Endothelial cell of umbilical vein (primary cell): ENCODE measurements at places on chromosomes 6 and 20.

DNA sequence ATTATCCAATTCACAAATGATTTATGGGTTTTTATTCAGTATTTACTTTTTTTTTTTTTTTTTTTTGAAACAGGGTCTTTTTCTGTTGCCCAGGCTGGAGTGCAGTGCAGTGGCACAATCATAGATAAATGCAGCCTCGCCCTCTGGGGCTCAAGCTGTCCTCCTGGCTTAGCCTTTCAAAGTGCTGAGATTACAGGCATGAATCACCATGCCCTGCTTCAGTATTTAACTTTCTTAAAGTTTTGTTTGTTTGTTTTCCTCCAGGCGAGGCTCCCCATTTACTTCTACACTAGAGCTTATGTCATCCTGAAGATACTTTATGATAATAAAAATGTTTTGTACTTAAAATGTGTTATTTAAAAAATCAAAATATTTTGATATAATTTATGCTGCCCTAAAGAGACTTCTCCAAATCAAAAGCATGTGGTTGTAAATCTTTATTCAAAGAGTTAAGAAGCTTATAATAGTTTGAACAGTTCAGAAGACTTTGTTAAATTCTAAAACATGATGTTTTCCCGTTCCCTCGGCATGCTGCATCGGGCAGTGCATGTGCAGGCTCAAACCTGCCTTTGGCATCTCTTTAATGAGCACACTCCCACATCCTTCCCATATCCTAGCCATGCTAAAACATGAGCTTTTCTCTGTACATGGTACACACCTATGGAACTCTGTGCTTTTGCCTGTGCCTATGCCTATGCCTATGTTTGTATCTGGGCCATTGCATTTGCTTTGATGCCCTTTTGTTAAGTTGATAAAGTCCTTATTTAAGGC is 11.0 kb downstream of the SMPDL3A start:
- no peak for DNase-seq

GRCh38 chr6:95866732-95867131 is 149.0 kb upstream of the FUT9 start:
- no peak for DNase-seq

DNA sequence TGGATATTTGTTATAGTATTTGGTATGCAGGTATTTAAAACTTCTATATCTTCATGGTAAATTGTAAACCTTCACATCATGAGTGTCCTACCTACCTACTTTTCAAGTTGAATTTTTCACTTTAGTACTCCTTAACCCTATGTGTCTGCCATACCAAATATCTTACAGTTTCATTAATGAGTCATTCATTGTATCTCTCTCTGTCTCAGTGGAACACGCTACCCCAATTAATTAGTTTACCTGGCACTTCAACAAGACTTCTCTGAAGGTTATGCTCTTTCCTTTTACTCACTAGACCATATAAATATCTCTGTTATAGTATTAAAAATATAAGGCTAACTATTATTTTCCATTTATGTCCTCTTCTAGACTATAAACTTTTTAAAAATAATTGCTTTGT is 123.9 kb upstream of the GJE1 start:
- no peak for DNase-seq

- peak; percentile 22 for DNase-seq
Observed at GRCh38 chr6:157853018-157853805, 30.2 kb downstream of the SNX9 start.

DNA sequence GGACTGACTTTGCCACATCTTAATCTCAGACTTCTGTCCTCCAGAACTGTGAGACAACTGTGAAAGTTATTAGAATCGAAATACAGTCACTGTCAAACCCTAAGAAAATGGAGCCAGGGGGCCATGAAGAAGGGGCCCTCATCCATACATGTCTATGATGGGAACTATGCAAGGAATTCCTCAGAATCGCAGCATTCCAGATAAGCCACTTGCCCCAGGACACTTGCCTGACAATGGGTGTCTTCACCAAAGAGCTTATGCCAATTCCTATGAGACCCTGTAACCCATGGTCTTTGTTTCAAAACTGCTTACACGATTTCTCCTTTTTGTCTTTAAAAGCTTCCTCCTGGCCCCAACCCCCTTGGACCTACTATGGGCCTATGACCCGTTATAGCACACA is 90.4 kb upstream of the FOXP4 start:
- no peak for DNase-seq

DNA sequence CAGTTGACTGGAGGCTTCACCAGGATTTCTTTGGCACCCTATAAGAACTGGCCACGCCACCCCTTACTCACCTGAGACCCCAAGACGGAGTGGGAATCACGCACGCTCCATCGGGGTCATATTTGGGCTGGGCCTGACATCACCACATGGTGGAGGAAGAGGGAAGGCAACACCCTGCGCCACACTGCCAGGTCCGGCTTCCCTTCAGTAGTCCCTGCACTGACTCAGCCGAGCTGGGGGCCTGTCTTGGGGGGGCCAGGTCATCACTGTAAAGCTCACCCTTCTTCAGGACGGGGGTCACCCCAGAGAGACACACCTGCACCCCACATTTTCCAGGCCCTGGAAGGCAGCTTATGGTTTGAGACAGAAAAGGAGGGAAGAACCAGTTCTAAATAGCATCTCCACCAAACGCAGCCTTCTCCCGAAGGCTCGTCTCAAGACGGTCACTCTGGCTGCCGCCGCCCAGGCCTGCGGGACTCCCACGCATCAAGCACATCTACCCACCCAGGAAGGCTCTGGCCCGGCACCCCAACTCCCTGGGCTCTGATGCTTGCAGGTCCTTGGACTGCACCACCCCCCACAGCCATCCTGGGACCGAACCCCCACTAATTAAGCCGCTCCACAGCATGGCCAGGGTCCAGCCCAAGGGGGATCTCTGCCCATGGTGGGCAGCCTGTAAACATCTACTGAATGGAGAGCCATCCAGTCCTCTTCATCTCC is 51.8 kb downstream of the GINS1 start:
- DNase-seq: no peak

DNA sequence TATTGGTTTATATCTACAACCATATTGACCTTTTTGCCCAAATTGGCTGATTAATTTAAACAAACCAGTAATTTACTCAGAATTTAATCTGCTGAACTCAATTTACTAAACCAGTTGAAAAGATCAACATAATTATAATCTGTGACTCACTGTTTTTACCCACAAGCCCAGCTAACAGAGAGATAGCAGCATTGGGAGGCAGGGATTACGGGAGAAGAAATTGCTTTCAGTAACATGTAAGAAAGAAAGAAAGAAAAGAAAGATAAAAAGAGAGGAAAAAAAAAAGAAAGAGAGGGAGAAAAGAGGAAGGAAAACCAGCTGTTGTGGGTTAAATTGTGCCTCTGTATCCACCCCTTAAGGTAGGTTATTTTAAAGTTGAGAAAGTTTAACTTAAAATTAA is 13.3 kb upstream of the RHAG start:
- no peak for DNase-seq

- DNase-seq: no peak
Observed at GRCh38 chr6:137536104-137536773, 42.0 kb upstream of the OLIG3 start.

- DNase-seq: no peak
Observed at GRCh38 chr6:53811082-53811481, 16.3 kb downstream of the LRRC1 start.

- DNase-seq: no peak
Observed at GRCh38 chr6:89925826-89926225, 31.6 kb downstream of the GJA10 start.

GRCh38 chr6:40543776-40544175 is 43.4 kb downstream of the LRFN2 start:
- peak; percentile 89 for DNase-seq

GRCh38 chr20:50892394-50892793 is 38.8 kb downstream of the ADNP start:
- DNase-seq: no peak

DNA sequence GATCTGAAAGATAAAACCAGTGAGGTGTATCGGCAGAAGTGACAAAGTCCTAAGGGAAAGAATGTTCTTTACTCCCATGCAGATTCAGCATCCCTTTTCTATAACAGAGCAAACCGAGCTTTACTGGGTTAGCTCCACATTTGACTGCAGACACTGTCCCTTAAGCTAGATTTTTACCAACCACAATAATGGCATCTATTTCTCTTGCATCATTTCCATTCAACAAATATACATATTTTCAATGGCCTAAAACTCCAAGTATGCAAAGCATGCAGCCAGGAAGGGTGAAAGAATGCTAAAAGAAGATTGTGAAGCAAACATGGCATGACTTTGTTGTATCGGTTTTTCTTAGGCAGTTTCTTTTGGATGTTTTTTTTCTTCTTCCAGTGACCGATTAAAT is 255.4 kb downstream of the OGFRL1 start:
- no peak for DNase-seq

- no peak for DNase-seq
Observed at GRCh38 chr6:136737374-136737844, 54.9 kb downstream of the MAP3K5 start.

GRCh38 chr6:132819405-132820161 is 5.2 kb downstream of the RPS12 start:
- no peak for DNase-seq

DNA sequence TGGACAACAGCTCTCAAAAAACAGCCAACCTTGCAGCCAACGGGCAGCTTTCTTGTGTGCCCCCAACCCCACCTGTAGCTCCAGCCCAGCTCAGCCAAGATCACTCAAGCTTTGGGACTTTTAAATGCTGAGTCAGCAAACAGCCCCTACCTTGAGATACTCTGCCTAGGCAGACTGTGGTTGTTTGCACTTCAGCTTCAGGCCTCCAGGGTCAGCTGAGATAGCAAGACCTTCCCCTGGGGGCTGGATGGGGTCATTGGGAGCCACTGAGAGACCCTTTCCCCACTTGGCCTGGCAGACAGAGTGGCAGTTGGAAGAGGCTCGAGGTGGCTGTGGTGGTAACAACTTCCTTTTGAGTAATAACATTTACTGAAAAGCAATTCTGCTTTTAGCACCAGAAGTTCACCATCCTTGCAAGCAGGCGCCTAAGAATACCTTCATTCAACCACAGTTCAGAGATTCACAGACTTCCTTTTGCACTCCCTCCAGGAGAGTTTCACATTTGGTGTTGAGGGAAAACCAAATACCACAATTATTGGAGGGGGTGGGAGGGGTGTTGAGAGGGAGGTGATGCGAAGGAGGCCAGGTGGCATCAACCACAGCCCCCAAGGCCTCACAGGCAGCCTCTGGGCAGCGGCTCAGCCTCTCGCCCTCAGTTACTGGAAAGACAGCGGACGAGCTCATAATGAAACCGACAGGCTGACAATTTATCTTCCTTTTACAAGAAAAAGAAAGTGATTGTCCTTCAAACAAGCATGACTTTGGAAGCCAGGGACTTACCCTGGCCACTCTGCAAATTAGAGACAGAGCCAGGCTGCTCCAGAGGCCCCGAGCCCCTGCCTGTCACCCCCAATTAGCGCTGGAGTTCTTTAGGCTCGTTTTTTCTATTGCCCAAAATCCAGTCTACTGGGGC is 148.1 kb downstream of the CEBPB start:
- no peak for DNase-seq

DNA sequence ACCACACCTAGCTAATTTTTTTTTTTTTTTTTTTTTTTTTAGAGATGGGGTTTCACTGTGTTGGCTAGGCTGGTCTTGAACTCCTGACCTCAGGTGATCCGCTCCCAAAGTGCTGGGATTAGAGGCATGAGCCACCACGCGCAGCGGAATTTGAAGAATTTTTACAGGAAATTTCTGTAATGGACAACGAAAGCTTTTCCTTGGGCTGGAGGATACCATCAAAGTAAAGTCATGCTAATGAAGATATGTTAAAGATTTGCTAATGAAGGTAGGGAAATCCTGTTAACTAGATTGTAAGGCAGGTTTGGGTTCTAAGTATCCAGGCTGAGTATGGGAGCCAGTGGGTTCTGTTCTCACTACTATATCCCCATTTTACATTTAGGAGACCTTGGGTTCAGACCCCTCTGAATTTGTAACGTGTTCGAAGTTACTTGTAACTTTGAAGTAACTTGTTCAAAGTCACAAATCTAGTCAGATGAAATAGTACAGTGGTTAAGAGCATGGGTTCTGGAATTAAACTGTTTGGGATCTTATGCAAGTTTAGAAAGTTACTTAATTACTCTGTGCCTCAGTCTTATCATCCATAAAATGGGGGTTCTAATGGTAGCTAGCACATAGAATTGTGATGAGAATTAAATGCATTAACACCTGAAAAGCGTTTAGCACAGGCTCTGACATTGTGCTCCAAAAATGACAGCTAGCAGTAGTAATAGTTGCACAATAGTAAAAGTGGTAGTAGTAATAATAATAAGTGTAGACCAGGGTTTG is 123.4 kb upstream of the GPR6 start:
- DNase-seq: no peak

DNA sequence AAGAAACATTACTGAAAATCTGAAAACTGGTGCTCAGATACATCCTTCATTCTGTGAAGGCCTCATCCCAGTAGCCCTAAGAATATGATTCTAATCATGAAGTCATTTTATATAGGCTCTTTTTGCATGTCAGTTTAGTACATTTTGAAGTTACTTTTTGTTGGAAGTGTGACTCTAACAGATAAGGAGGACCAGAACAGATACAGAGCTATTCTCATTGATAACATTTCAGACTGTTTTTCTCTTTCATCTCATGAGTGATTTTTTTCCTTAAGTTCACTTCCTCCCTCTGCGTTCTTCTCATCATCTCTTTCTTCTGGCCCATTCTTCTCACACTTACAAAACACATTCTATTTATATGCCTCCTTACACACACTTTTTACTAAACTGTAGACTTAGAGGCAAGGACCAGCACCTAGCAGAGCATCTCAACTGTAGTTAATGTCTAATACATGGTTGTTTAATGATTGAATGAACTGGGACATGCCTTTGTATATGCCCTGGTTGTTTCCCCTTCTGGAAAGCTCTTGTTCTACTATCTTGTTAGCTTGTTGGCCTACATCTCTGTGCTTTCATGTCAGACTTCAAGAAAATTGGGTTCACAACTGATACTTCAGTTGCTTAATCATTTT is 8.7 kb downstream of the CTNNBL1 start:
- no peak for DNase-seq

DNA sequence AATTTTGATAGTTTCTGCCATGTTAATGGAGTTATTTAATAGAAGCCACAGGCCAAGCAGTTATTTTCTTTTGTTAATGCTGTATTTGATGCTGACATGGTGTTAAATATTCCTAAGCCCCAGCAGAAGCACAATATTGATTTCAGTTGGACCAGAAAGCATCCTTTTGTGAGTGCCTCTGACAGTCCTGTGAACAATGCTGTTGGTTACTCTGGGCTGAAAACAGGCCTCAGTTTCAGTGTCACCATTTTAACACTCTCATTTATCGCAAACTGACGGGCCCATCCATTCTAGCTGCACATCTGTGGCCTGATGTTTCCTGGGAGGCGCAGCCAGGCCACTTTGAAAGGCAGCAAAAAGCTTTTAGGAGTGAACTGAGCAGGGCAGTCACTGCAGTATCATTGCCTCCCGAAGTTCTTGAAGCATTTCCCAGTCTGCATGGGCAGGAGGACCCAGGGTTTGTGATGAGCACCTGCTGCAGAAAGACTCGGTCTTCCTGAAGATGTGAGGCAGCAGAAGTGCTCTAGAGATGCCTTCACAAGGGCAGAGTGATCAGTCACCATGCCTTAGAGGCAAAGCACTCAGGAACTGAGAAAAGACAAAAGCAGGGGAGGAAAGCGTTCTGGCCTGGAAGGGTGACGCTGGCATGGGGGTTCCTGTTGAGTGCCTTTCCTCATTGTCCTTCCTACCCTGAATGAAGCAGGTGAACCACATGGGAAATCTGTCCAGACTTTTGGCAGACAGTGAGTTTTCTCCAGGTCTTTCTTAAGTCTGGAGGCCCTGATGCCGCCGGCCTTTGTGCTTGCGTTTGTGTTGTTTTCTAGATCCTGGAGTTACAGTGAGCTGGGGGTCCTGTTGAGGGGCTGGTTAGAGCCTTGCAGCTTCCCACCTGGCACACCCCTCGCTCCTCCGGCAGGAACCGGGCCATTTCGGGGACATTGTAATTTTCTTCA is 74.0 kb downstream of the ZDHHC14 start:
- DNase-seq: peak; percentile 15

- peak; percentile 64 for DNase-seq
Observed at GRCh38 chr20:11453430-11453829, 464.3 kb upstream of the BTBD3 start.
